ENCODE measurements at places on chromosomes 2 and 18.

DNA sequence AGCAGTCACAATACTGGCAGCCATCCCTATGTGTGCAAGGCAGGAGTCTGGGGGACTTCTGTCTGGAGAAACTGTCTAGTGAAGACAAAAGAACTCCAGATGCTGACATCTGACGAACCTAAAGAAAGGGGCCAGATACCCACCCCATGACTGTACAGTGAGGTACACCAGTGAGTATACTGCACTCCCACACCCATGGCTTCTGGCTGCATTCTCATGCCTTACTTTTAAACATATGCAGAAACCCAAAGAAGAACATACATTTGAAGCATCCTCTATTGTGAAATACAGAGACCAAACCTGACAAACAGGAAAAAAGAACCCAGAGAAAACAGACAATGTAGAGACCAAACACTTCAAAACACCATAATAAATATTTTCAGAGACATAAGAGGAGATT lies 102.2 kb downstream of the ACTR3 start:
- no peak for DNase-seq

GRCh38 chr2:207269038-207269437 lies 103.3 kb upstream of the KLF7 start:
- no peak for DNase-seq

- no peak for DNase-seq
Observed at GRCh38 chr18:58536534-58537271, 92.2 kb downstream of the ALPK2 start.

DNA sequence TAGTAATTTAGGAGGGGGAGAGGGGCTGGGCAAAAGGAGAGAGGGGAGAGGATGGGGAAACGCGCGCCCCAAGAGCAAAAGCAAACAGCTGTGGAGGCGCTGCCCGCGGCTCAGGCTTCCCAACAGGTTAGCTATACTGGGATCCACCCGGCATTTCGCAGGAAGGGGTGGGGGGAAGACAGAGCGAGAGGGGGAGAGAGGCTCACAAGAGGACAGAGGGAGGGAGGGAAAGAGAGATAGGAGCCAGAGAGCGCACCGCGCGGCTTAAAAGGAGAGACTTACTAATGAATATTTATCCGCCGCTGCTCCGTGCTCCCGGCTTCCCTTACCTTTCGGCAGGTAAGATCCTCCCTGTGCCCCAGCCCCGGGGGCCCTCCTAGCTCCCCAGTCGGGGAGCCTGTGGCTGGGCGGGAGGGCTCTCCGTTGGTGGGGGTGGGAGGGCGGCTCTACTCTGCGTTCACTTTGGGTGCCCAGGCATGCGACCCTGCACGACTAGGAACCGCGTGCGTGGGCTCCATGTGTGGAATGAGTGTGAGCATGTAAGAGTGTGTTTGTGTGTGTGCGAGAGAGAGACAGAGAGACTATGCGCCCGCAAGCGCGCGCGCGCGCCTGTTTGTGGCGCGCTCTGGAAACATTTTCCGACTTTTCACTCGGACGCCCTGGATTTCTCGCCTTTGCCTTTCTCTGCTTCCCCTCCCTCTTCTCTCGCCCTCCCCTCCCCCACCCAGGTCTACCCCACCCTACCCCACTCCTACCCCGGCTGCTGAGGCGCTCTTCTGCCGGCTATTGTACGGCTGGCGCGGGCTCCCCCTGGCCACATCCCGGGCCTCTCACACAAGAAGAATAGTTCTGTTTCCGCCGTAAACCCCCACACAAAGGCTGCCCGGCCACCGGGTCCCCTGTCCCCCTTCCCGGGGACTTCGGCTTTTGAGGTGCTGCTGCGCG lies 7.2 kb upstream of the SIX3 start:
- no peak for DNase-seq

- DNase-seq, result no peak
Observed at GRCh38 chr2:191961556-191961955, 114.7 kb upstream of the CAVIN2 start.

GRCh38 chr2:34534761-34535160 lies 935.7 kb upstream of the FAM98A start:
- DNase-seq, result no peak

Measured in CD4-positive, alpha-beta T cell treated with Interleukin-10 for 1 hour (primary cell).